Activated CD4-positive, alpha-beta memory T cell treated with anti-CD3 and anti-CD28 coated beads, Interleukin-2, amount 10 ng/mL, durations not matched to agents 7 days and 5 days (primary cell): ENCODE measurements at places on chromosomes 12 and 14.

DNA sequence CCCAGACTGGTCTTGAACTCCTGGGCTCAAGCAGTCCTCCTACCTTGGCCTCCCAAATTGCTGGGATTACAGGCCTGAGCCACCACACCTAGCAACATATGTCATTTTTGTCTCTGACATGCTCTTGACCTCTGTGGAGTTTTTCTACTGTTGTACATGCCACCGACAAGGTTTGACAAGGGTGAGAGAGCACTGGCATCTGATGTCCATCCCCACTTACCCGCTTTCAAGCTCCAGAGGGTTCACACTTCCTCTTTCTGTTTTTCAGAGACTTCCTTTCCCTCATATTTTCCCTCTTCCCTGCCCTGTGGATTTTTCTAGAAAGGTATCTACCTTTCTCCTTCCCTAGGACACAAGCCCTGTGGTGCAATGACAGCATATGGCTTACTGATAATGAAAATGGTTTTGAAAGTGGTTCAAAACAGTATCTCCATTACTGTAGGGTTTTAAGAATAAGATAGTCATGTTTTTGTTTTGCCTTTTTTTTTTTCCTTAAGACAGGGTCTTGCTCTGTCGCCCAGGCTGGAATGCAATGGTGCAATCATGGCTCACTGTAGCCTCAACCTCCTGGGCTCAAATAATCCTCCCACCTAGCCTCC is 27.7 kb upstream of the PLEKHG3 start:
- no peak for DNase-seq

DNA sequence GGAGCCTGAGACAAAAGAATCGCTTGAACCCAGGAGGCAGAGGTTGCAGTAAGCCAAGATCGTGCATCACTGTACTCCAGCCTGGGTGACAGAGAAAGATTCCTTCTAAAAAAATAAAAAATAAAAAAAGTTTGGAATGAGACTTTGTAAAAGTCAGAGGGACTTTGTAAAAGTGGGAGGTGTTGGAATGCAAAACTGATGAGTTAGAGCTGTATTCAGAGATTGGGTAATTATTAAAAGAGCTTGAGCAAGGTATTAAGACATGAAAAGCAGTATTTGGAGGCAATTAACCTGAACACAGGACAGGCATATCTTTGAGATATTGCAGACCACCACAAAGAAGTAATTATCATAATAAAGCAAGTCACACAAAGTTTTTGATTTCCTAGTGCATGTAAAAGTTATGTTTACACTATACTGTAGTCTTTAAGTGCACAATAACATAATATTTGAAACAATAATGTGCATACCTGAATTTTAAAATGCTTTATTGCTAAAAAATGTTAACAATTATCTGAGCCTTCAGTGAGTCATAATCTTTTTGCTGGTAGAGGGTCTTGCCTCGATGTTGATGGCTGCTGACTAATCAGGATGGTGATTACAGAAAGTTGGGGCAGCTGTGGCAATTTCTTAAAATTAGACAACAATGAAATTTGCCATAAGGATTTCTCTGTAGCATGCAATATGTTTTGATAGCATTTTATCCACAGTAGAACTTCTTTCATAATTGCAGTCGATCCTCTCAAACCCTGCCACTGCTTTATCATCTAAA is 33.1 kb downstream of the PHLDA1 start:
- no peak for DNase-seq

DNA sequence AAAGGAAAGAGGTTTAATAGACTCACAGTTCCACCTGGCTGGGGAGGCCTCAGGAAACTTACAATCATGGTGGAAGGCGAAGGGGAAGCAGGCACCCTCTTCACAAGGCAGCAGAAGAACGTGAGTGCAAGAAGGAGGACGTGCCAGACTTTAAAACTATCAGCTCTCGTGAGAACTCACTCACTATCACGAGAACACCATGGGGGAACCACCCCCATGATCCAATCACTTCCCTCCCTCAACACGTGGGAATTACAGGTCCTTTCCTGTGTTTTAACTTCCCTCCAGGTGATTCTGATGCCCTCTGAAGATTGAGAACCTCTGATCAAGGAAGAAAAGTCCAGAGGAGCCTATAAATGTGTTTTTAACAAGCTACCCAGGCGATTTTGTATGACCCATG is 358.7 kb downstream of the MED13L start:
- DNase-seq = no peak

DNA sequence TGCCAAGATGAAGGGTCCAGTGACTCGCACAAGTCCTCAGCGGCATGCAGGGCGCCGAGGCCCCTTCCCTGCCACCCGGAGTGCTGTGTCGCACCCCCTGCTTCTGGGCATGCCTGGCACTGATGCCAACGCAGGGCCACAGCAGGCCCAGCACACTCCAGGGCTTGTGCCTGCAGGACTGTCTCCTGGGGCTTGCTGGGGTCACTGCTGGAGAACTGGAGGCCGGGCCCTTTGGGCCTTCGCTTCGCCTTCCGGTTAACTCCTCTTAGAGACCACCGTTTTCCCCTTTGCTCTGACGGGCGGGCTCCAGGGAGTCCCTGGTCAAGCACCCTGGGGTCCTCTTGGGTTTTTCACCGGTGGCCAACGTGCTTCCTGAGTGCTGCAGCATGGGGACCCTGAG is 79.6 kb downstream of the WDR20 start:
- no peak for DNase-seq
